GM23338 (cell line): ENCODE measurements at places on chromosomes 6 and 20. TPM values are rescaled to one million over a fixed set of nuclear protein-coding genes. Genes with fewer than 3 reads are reported as not detected.

TRIM10 gene
- total RNA-seq = 0.31 TPM in 1 of 2 replicates, not detected in the other

SLC2A10 gene
- total RNA-seq = 7.9 and 14.6 TPM in 2 replicates

CD83 gene
- total RNA-seq = 10.9 and 13.2 TPM in 2 replicates

- peaks cover 16% of the 10 kb centered on the region for H3K4me1 ChIP-seq
- H3K4me3 ChIP-seq = no peak overlapping the region
- no peaks in the 10 kb centered on the region for H3K36me3 ChIP-seq
- DNase-seq = no peak
- no peak overlapping the region for H3K27ac ChIP-seq
Measured at GRCh38 chr20:25253606-25254275, 5.9 kb downstream of the PYGB start.

DNA sequence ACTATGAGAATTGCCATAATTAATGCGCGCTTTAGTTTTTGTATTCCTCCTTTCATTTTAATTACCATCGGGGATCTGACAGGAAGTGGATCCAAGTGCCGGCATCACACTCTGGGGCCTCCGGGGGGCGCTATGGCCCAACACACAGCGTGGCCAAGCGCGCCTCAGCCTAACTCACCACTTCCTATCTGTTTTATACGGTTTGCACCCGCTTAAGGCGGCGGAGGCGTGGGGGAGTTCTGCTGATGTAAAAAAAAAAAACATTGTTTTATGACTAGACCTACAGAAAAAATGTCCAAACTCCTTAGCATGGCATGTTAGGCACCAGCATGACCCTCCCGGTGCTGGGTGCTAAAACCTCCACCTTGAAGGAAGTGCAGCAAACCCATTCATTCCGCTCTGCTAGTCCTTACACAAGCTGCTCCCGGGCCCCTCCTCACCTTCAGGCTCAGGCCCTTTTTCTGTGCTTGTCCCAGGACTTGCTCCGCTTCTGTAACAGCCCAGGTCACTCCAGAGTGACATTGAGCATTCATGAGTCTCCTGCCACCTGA is 4.5 kb upstream of the EBF4 start:
- no peak overlapping the region for H3K27ac ChIP-seq
- H3K36me3 ChIP-seq = no peaks in the 10 kb centered on the region
- H3K4me3 ChIP-seq = peak overlapping the region; percentile 33; the same call in 1 of the 2 replicates
- peaks cover 10% of the 10 kb centered on the region; the same call in 1 of the 2 replicates for H3K4me1 ChIP-seq
- H3K27me3 ChIP-seq = peaks cover 69% of the 10 kb centered on the region
- peak; percentile 87 for DNase-seq

- DNase-seq = no peak
- peaks cover 20% of the 10 kb centered on the region for H3K4me1 ChIP-seq
- H3K36me3 ChIP-seq = no peaks in the 10 kb centered on the region
- no peaks in the 10 kb centered on the region for H3K27me3 ChIP-seq
- H3K4me3 ChIP-seq = no peak overlapping the region
Measured at GRCh38 chr6:76840041-76840745, 623.1 kb downstream of the HTR1B start.

SLC16A10 gene
- total RNA-seq = 30.9 and 37.6 TPM in 2 replicates
